CD4-positive, alpha-beta T cell treated with Interleukin-15 for 4 hours (primary cell): ENCODE measurements at places on chromosomes 1 and 21.

GRCh38 chr1:82227306-82228095 is 426.8 kb downstream of the ADGRL2 start:
- DNase-seq: no peak

GRCh38 chr1:52634111-52634510 is 1.1 kb downstream of the SHISAL2A start:
- DNase-seq: no peak

GRCh38 chr1:110076789-110077500 is 6.5 kb upstream of the ALX3 start:
- no peak for DNase-seq

GRCh38 chr1:1128454-1129139 is 12.7 kb upstream of the C1orf159 start:
- DNase-seq: no peak

GRCh38 chr1:233326811-233327650 is 493 bp upstream of the MAP3K21 start:
- peak; percentile 95 for DNase-seq

DNA sequence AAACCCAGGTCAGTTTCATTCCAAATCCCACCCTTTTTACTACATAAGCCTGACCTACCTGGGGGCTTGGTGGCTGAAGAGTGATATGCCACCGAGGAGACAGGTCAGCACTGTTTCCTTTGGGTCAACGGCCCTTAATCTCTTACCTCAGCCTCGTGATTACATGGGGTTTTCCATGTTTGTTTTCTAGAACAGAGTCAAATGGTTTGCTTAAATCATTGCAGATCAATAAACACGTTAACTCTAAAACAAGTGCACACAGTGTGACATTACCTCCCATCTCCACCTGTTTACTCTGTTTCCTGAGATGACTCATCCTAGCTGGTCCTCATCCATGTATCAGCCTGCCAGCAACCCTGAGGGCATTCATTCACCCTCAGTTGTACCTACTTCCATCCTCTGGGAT is 40.8 kb upstream of the TP53BP2 start:
- no peak for DNase-seq
